ENCODE measurements at places on chromosomes 1 and 21.

DNA sequence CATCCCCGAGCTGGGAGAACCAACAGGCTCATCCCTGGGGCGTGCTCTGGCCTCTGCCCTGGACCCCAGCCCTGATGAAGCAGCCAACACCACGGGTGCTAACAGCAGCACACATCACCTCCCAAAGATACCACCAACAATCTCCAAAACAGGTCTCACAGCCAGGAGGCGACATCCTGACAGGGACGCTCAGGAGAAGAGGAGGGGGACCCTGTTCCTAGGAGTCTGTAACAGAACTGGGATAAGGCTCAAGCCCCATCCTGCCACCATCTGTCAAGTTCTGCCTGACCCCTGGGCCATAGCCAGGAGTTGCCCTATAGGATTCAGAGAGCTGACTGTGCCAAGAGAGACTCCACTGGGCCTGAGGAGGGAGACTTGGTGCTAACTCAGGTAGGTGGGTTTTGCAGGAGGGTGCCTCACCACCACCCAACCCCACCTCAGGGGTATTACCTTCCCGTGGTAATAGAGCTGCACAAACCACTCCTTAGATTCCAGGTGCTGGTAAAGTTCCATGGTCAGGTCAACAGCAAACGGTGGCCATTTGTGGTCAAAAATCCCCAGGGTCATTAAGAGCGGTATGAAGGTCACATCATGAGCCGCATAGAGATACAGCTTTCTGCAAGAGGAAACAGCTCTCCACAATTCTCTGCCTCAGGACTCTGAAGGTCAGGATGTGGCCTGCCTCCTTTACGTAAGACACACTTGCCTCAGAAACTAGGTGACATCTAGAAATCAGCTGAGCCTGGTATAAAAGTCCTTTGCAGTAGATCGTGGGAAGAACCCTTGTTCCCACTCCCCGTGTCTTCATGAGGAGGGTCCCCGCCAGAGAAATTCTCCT, 22.3 kb downstream of the ACP6 start:
- DNase-seq = no peak

DNA sequence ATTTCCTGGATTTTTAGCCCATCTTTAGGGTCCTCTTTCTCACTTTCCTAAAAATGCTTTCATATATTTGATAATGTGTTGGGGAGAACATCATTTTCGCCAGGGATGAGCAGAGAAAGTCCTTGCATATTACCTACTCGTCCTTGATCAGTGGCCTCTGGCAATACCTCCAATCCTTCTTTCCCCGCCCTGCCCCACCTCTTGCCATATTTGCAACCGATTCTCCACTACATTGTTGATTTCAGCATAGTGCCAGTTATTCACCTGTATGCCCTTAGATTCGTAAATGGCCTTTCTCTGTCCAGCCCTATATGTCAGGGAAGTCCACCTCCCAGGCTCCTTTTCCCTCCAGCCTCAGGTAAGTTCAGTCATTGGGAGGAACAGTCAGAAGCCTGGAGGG, 13.5 kb upstream of the F3 start:
- DNase-seq = no peak

DNA sequence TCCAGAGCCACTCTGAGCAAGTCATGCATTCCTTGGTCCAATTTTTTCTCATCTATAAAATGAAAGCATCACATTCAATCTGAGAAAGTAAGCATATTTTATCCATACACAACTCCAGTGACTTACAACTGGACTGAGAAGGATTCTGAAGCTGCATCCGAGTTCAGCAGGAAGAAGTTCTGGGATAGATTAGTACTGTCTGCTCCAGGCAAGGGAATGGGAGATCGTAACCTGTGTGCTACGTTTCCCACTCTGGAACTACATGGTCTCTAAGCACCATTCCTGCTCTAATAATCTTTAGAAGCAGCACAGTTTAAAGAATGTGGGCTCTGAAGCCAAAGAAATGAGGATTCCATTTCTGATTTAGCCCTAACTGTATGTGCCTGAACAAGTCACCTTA, 79.4 kb downstream of the LACTBL1 start:
- no peak for DNase-seq

- no peak for DNase-seq
These were observed 2.1 kb downstream of the CD55 start for GRCh38 chr1:207323425-207324225.

GRCh38 chr1:247357781-247358211, 26.1 kb upstream of the ZNF496 start:
- no peak for DNase-seq
